ENCODE measurements at places on chromosomes 1 and 21.

DNA sequence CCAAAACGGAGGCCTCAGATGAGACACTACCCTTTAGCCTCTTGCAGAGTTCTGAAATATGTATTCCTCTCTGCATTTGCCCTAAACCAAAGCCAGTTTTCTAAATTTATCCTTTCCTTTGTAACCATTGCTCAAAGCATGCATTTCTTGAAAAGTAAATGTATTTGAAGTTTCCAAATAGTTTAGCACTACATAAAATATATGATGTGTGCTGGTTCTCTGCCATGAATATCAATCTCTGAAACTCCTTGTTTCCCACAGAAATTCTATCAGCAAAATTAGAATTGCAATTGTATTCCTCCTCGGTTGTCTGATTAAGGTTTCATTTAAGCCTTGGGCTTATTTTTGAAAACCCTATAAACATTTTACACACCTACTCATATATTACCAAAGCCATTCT is 137.1 kb upstream of the SYT6 start:
- DNase-seq = no peak

- peak; percentile 94 for DNase-seq
These were observed 54.1 kb upstream of the BCAR3 start for GRCh38 chr1:93735722-93736121.

DNA sequence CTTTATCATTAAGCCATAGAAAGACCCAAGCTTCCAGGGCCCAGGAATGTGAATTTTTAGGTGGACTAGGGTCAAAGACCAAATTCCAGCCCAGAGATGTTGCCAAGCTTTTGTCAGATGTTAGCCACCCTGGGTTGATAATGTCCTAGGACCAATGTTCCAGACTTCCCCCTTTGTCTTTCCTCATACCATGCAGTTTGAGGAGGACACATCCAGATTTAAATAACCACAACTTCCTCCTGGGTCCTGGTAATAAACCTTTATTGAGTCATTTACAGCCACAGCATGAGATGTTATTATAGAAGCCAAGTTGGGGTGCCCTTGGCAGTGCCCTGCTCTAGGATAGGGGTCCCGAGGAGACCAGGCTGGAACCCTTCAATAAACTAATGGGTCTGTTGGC is 5.9 kb downstream of the TNR start:
- DNase-seq = no peak

- DNase-seq = no peak
These were observed 13.8 kb downstream of the GPATCH2 start for GRCh38 chr1:217617126-217617525.

- DNase-seq = no peak
These were observed 61.4 kb downstream of the GORAB start for GRCh38 chr1:170593173-170594011.

- DNase-seq = no peak
These were observed 1.1 kb downstream of the TSPAN2 start for GRCh38 chr1:115088115-115088778.

DNA sequence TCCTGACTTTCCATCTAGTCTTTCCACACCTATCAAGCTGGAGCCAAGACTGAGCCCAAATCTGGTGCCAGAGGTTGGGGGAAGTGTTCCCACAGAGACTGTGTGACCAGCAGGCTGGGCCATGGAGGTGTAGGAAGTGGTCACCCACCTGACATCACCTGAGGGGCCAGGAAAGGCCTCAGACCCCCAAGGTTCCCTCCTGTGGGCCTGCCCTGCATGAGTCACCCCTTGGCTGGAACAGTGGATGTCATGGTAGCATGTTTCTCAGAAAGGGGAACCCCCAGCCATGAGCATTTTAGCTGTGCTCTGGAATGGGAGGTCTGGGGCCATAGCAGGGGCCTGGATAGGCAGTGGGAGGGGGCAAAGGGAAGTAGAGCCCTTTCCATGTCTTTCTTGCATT is 5.7 kb upstream of the TNFRSF8 start:
- no peak for DNase-seq

GRCh38 chr1:92752719-92753118 is 32.2 kb downstream of the EVI5 start:
- no peak for DNase-seq

DNA sequence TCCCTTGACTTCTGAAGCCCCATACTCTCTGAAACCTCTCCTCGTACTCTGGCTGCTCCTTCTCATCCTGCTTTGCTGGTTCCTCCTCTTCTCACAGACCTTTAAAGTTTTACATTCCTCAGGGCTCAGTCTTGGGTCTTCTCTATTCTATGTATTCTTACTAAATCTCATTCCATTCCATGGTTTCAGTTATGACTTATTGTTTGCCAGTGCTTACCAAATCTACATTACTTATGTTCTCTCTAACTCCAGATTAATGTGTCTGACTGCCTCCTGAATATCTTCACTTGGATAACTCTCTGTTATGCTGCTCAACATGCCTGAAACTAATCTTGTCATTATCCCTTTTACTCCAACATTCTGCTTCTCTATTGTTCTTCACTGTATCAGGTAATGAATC is 5.4 kb upstream of the SLC35D1 start:
- DNase-seq = peak; percentile 58
